ENCODE measurements at places on chromosomes 16 and 17.

GRCh38 chr17:66447159-66447558 is 144.7 kb downstream of the PRKCA start:
- DNase-seq = no peak

- no peak for DNase-seq
Measured at GRCh38 chr17:27299384-27300049, 5.6 kb downstream of the WSB1 start.

DNA sequence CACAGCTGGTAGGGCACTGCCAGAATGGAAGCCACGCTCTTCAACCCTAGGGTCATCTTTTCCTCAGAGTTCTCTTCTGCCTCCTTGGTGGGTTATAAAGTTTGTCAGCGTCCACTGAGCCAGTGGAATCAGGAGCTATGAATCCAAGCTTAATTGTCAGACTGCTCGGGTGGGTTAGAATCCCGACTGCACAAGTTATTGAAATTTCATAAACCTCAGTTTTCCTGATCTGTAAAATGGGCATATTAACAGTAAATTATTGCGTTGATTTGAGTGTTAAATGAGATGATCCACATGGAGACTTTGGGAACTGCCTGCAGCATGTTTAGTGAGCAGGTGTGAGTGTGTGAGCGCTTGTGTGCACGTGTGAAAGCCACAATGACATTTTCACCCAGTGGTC is 400.5 kb upstream of the CDH11 start:
- DNase-seq = no peak

DNA sequence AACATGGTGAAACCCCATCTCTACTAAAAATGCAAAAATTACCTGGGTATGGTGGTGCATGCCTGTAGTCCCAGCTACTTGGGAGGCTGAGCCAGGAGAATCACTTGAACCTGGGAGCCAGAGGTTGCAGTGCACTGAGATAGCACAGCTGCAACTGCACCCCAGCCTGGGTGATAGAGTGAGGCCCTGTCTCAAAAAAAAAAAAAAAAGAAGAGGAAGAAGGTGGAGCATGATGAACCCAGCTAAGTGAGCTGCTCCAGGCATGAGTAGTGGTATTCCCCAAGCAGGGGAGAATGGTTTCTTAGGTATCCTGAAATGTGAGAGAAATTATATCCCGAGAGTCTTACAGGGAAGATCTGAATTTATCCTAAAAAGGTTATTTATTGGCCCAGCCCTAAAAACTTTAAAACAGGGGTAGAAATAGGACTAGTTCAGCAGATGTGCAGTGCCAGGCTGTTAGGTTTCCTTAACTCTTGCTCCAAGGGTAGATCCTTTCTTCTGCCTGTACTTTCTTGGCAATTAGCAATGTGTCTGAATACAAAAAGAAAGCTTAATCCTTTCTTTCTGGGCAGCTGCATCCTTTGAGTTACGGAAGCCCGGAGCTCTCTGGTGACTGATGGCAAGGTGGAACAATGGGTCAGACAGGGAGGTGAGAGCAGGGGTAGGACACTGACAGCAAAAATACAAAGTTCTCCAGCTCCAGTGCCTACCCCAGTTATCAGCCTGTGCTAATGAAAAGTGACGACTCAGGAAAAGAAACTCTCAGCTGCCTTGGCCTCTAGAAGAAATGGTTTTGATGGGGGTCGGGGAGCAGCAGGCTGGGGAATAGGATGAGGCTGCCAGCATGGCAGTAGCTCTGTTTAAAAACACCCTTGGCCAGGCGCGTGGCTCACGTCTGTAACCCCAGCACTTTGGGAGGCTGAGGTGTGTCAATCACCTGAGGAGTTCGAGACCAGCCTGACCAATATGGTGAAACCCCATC is 36.5 kb upstream of the TOB1 start:
- no peak for DNase-seq

DNA sequence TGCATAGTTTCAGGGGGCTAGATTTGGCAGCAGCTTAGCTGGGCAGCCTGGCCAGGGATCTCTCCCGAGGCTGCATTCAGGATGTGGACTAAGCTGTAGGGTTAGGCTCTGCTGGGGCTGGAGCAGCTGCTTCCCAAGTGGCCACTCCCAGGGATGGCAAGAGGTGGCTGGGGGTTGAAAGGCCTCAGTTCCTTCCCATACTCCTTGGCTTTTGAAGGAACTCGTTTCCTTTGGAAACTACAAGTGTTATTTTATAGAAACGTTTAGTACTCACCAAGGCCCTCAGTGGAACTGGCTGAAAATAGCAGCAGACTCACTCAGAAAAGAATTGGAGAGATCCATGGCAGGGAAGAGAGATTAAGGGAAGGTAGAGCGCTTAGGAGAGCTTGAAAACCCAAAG is 76.4 kb downstream of the WWP2 start:
- DNase-seq = no peak

- no peak for DNase-seq
Measured at GRCh38 chr17:51128076-51128475, 7.4 kb upstream of the SPAG9 start.

DNA sequence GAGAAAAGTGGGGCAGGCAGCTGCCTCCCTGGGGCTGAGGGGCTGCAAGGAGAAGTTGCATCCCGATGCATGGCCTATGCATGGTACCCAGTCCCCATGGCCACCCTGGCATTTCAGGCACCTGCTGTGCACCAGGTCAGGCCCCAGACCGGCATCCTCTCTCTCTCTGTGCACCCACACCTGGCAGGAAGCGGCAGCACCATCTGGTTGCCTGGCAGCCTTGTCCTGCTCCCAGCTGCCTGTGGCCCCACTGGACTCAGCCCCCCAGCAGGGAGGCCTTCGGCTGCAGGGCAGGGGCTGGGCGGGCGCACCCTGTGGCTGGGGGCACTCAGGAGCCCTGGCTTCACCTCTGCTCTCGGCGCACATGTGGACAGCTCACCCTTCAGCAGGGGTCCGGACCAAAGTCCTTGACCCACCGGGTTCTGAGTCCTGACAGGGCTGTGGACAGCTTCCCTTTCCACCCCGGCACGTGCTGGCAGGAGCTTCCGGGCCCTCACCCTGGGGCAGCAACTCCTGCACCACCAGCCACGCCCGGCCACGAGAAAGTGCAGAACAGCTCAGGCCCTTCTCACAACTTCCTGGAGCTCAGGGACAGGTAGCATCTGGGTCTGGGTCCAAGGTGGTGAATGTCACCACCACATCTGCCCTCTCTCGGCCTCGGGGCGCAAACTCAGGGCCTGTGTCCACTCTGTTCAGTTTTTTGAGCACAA is 36.7 kb downstream of the CTU2 start:
- DNase-seq = no peak

GRCh38 chr17:81206657-81207056 is 16.1 kb downstream of the CEP131 start:
- DNase-seq = no peak

DNA sequence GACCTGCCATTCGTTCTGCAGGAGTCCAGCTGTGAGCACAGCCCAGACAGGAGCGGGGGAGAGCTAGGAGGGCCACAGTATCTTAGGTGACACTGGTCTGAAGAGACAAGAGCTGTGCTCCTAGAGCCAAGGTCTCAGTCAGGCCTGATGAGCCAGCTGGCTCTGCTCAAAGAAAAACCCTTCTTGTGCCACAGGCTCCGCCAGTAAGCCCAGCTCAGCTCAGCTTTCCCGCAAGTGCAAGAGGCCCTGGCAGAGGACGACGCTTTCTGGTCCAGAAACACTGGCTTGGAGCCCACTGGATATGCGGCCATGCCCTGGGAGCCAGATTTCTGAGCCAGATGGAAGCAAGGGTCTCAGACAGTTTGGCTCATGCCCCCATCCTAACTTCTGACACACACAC is 23.9 kb downstream of the PEMT start:
- DNase-seq = peak; percentile 87

DNA sequence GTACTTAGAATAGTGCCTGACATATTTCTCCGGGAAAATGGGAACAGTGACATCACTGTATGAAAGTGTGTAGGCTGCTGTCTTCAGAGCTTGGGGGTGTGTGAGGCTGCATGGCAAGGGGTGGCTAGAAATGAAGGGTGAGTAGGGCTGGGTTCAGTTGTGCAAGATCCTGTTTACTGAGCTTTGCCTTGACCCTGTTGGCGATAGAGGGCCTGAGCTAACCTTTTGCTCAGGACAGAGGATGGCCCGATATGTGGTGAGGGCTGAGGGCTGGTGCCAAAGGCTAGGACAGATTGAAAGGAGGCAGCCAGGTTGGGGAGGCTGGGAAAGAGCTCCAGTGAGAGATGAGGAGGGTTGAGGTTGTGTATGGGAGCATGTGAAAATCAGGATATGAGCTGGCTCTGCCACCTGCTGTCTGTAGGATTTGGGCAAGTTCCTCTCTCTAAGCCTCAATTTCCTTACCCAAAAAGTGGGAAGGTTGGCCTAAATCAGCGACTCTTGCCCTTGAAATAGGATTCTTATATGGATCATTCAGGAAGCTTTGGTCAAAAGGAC is 6.0 kb upstream of the CCL1 start:
- DNase-seq = no peak

GRCh38 chr16:82638095-82638798 is 11.5 kb downstream of the CDH13 start:
- DNase-seq = no peak

- DNase-seq = no peak
Measured at GRCh38 chr17:75622076-75622475, 11.2 kb upstream of the SMIM5 start.

DNA sequence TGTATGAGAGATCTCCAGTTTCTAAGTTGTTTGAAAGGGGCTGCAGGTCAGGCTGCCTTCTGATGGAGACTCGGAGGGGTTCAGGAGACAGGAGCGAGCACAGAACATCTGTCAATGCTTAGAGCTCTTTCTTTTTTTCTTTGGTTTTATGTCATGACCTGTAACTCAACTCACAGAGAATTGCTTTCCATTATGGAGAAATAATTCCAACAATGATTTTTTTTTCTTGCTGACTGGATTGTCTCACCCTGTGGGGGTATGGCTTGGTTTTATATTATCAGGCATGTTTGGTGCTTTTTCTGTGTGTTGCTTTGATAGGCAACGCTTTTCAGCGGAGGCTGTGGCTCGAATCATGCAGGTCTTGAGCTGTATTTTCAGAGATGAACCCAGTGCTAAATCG is 10.7 kb upstream of the KCNJ2 start:
- no peak for DNase-seq

DNA sequence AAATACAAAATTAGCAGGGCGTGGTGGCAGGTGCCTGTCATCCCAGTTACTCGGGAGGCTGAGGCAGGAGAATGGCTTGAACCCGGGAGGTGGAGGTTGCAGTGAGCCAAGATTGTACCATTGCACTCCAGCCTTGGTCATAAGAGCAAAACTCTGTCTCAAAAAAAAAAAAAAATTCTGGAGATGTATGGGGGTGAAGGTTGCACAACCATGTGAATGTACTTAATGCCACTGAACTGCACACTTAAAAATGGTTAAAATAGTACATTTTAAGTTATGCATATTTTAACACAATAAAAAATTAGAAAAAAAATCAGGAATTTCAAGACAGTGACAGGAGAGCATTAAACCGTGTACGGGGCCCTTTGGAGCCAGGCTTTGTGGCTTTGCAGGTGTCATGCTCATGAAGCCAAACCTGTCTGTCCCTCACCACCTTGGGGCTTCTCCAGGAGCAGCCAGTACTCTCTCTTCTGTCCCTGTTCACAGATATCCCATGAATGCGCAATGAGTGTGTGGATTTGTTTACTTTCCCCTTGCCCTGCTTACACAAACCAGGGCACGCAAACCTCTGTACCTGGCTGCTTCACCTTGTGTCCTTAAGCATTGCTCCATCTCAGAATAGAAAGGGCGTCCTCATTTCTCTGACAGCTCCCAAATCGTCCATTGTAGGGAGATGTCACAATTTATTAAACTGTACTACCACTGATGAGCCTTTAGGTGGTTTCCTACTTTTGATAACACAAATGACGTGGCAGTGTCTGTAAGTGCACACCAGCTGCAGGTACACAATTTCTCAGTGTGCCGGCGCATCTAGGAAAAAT is 58.2 kb upstream of the CBX4 start:
- no peak for DNase-seq

- no peak for DNase-seq
Measured at GRCh38 chr17:7045492-7046126, 1.7 kb upstream of the SLC16A11 start.

DNA sequence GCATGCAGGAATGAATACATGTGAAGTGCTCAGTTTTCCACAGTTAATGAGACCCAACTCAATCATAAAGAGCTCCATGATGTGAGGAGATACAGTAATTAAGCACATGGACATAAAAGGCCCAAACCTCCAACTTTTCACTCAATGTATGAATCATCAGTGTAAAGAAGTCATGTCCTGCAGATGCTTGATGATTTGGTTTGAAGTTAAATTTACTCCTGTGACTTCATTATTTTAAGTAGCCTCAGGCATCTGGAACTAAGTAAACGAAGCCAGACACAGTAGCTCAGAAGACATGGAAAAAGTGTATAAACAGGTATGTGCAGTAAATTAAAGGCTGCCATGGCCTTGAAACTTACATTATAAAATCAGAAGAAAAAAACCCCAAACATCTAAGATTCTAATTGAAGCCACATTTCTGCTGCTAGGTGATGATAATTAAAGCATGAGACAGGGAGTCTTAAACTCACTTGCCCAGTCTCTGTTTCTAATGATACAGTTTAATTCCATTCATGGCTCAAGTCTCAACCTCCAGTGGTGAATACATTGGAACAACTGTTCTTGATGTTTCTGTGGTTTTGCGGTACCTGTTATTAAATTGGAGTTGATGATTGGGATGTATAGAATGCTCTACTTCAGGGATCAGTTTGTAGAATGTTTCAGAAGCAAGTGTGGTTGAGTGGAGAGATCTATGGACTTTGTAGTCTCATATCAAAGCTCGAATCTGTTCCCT is 28.9 kb upstream of the CCL2 start:
- no peak for DNase-seq

GRCh38 chr17:34153991-34154390 is 101.1 kb upstream of the CCL2 start:
- DNase-seq = no peak

DNA sequence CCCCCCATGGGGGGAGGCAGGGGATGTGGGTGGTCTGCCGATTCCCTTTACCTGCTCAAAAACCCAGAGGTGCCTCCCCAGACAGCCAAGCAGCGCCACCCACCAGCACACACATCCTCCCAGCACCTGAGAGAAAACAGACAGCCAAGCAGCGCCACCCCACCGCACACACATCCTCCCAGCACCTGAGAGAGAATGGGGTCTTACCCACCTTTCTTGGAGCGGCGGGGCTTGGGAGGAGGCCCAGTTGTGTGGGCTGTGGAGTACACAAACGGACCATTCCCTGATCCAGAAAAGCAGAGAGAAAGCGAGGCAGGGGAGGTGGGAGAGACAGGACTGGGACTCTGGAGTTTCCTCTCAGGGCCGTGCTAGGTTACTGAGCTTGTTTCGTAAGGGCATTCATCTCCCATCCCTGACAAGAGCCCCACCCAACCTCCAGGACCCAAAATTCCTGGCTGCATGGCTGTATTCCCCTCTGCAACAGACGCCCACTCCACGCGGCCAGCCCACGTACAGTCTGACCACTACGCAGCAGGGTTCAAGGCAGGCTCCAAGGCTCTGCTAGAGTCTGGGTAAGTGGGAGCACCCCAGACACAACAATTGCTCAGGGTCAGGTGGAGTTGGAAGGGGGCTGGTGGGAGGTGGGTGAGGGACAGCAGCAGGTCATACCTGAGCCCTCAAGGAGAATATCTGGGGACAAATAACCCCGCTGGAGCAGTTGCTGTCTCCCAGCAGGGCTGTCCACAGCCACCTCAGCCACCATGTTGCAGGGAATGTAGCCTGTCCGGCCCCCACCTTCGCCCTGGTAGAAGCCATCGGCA is 22.3 kb downstream of the TSPOAP1 start:
- DNase-seq = no peak
